Cardiac atrium fibroblast (primary cell): ENCODE measurements at places on chromosomes 4 and X. TPM values are rescaled to one million over a fixed set of nuclear protein-coding genes. Genes with fewer than 3 reads are reported as not detected.

The RHOXF1 gene
- not detected in 2 replicates for total RNA-seq

The CLTRN gene
- total RNA-seq: not detected in 2 replicates

The FRMD7 gene
- total RNA-seq: not detected in 2 replicates

The NUP62CL gene
- total RNA-seq: not detected in 2 replicates

The MAGEC1 gene
- total RNA-seq: not detected in 2 replicates

The ZNF718 gene
- total RNA-seq: 2.2 and 2.8 TPM in 2 replicates

The MAGED2 gene
- 291 and 376 TPM in 2 replicates for total RNA-seq

The ARHGAP6 gene
- total RNA-seq: 19.8 and 33.0 TPM in 2 replicates

The BGN gene
- total RNA-seq: 186 and 203 TPM in 2 replicates

The USP51 gene
- 0.36 and 1.5 TPM in 2 replicates for total RNA-seq

The FANCB gene
- 1.8 and 2.1 TPM in 2 replicates for total RNA-seq

The RASL11B gene
- total RNA-seq: 0.36 TPM in 1 of 2 replicates, not detected in the other

The CXXC4 gene
- total RNA-seq: not detected in 2 replicates

The RBM47 gene
- total RNA-seq: 0.54 and 2.4 TPM in 2 replicates

The PRRG3 gene
- not detected in 2 replicates for total RNA-seq

The ATP1B4 gene
- total RNA-seq: not detected in 2 replicates

The AP1S2 gene
- total RNA-seq: 33.4 and 35.5 TPM in 2 replicates

The SPANXN3 gene
- not detected in 2 replicates for total RNA-seq

The PRDM8 gene
- 0.81 and 3.1 TPM in 2 replicates for total RNA-seq

The FAM47E gene
- not detected in 2 replicates for total RNA-seq

The EPGN gene
- total RNA-seq: 0.97 TPM in 1 of 2 replicates, not detected in the other

The RAB41 gene
- not detected in 2 replicates for total RNA-seq

The TMPRSS11F gene
- not detected in 2 replicates for total RNA-seq

The LIMCH1 gene
- total RNA-seq: 12.6 and 22.7 TPM in 2 replicates

The ADGRG2 gene
- total RNA-seq: 0.18 and 2.3 TPM in 2 replicates

The ARHGAP4 gene
- total RNA-seq: 1.4 TPM in 1 of 2 replicates, not detected in the other

The RTL9 gene
- total RNA-seq: 3.1 and 11.2 TPM in 2 replicates

The SHISA3 gene
- total RNA-seq: 28.0 and 83.0 TPM in 2 replicates

The C4orf51 gene
- total RNA-seq: not detected in 2 replicates

The CYBB gene
- 0.36 TPM in 1 of 2 replicates, not detected in the other for total RNA-seq

The SLC10A4 gene
- not detected in 2 replicates for total RNA-seq

The TCEAL7 gene
- total RNA-seq: 1.8 and 4.2 TPM in 2 replicates

The MAD2L1 gene
- total RNA-seq: 8.1 and 19.6 TPM in 2 replicates

The PABPC1L2B gene
- not detected in 2 replicates for total RNA-seq

The CCDC149 gene
- total RNA-seq: 5.4 and 5.7 TPM in 2 replicates

The NPY5R gene
- total RNA-seq: not detected in 2 replicates

The ITM2A gene
- total RNA-seq: 49.3 and 89.3 TPM in 2 replicates
